ENCODE measurements at places on chromosomes 12 and 14.
A peak's percentile ranks its signal among the peaks of the same experiment; 100 is the strongest.

- DNase-seq: no peak
Measured at GRCh38 chr14:79915406-79915805, 295.9 kb downstream of the DIO2 start.

DNA sequence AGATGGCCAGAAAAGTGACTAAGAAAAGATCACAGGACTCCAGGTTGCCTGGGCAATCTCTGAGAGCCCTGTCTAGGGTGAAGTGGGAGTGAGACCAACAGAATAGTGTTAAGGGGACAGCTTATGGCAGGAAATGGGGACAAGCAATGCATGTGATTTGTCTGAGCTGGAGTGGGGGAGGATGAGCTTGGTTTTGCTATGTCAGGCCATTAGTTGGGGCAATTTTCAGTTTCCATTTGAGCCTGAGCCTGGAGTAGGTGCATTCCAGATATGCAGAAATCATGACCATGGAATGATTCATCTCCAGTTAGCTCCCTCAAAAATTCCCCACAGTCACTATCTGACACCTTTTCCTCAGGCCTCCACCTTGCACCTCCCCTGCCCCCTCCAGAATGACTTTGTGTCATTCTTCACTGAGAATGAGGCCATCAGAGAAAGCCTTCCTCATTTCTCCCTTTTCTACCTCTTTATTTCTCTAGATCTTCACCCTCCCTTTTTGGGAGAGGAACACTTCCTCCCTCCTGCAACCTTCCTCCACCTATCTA lies 150.9 kb upstream of the PLEKHG7 start:
- DNase-seq: peak; percentile 72

GRCh38 chr14:96135285-96135684 lies 69.4 kb upstream of the BDKRB2 start:
- DNase-seq: peak; percentile 59

DNA sequence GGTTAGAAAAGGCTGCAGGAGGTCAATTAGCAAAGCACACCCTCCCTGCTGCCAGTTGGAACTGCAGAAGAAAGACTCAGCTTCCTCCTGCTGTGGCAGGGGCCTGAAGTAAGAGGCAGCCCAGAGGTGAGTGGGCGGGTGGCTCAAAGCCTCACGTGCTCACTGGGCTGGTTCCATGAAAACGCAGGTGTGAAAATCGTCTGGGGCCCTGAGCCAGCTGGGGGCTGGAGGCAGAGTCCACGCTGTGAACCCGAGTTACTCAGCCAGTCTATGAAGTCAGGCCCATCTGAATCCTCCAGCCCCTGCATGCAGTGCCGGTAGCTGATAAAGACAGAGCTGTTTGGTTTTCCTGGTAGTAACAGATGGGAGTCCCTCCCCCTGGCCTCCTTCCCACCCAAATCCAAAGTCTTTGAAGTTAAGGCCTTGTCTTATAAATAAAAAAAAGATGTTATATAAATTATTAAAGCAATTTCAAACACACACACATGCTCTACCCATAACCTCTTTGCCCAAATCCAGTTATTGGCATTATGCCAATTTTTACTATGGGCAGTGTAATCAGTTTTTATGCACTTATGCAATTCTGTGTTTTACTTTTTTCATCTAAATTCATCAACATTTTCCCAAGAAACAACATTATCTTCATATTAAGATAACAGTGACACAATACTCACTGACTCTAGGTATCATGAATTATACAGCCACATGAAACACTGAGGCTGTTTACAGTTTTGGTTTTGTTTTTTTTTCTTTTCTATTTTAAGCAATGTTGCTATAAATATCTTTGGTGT lies 57.9 kb upstream of the PNMA1 start:
- peak; percentile 98 for DNase-seq

GRCh38 chr12:115259968-115260747 lies 576.2 kb upstream of the TBX3 start:
- peak; percentile 57 for DNase-seq

- no peak for DNase-seq
Measured at GRCh38 chr12:82754856-82755255, 68.2 kb downstream of the TMTC2 start.

- no peak for DNase-seq
Measured at GRCh38 chr12:90301561-90302133, 593.0 kb upstream of the ATP2B1 start.

- DNase-seq: no peak
Measured at GRCh38 chr14:45699471-45699870, 446.5 kb upstream of the MIS18BP1 start.

DNA sequence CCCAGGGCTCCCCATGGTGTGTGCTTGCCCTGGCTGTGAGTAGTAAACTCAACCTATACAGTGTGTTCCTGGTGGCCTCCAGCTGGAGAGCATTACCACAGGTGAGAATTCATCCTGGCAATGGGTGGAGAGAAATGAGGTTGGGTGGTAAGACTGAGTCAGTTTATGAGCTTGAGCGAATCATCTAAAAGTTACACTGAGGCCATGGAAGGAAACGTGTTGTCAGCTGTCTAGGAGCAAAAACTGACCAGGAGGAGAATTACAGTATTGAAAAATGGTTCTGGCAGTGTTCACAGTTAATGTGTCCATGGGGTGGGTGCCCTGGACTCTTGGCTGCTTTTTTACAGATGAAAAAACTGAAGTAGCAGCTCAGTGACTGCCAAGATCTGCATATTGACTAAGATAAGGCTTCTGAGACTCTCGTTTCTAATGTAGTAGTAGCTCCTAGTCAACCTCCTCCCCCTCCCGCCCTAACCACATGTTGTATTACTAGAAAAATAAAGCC lies 202.0 kb upstream of the AMIGO2 start:
- DNase-seq: no peak

- DNase-seq: no peak
Measured at GRCh38 chr14:65366802-65367565, 45.5 kb upstream of the FUT8 start.

DNA sequence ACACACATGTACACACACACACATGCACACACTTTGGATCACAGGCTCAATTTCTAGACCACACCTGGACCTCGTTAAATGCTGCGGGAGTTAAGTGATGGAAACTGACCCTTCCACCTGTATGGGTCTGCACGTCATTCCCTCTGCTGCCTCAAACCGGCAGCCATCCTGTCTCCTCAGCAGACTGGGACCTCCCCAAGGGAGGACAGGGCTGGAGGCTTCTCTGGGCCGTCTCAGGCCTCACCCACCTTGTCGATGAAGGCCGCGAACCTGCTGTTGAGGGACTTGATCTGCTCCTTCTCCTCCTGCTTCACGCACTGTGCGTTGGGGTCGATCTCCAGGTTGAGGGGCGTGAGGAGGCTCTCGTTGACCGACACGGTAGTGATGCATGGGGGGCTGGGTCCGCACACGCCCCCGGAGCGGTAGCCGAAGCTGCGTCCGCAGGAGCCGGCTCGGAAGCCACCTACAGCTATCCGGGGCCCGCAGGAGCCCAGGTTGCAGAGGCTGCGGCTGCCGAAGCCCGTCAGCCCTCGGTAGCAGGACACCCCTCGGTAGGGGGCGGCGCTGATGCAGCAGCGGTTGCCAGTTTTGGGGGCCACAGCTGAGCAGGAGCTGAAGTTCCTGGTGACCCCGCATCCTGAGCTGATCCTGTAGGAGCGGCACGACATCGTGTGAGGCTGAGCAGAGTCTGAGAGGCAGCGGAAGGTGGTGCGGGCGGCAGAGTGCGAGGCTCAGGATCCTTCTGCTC lies at the start of gene KRT85:
Gene KRT85 (minus strand): TSS at position 744 of the 748 bp plus-strand sequence. CDS start 76 bp downstream, at position 668.
- no peak for DNase-seq

GRCh38 chr14:29311983-29312382 lies 545.4 kb downstream of the FOXG1 start:
- no peak for DNase-seq

- peak; percentile 37 for DNase-seq
Measured at GRCh38 chr14:95408731-95409476, 89.2 kb upstream of the CLMN start.

GRCh38 chr12:77685901-77686300 lies 144.8 kb upstream of the NAV3 start:
- DNase-seq: no peak

DNA sequence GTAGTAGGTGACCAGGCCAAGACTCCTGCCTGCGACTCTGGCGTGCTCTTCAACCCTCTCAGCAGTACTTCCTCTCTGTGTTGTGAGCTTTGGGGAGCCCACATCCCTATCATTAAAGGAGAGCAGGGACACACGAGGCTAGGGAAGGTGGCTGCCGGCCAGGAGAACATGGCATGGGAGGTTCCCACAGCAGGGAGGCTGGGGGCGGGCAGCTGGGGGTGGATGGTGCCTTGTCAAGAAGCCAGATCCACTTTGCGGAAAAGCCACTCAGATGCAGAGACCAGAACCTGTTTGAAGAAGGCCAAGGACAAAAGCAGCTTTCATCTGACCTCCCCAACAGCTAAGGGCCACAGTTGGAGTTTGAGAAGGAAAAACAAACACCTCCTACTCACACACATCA lies 198.6 kb downstream of the BCL11B start:
- no peak for DNase-seq

- DNase-seq: no peak
Measured at GRCh38 chr12:48779869-48780268, 9.0 kb downstream of the ADCY6 start.

- DNase-seq: peak; percentile 66
Measured at GRCh38 chr14:91140672-91141071, 26.8 kb downstream of the DGLUCY start.

DNA sequence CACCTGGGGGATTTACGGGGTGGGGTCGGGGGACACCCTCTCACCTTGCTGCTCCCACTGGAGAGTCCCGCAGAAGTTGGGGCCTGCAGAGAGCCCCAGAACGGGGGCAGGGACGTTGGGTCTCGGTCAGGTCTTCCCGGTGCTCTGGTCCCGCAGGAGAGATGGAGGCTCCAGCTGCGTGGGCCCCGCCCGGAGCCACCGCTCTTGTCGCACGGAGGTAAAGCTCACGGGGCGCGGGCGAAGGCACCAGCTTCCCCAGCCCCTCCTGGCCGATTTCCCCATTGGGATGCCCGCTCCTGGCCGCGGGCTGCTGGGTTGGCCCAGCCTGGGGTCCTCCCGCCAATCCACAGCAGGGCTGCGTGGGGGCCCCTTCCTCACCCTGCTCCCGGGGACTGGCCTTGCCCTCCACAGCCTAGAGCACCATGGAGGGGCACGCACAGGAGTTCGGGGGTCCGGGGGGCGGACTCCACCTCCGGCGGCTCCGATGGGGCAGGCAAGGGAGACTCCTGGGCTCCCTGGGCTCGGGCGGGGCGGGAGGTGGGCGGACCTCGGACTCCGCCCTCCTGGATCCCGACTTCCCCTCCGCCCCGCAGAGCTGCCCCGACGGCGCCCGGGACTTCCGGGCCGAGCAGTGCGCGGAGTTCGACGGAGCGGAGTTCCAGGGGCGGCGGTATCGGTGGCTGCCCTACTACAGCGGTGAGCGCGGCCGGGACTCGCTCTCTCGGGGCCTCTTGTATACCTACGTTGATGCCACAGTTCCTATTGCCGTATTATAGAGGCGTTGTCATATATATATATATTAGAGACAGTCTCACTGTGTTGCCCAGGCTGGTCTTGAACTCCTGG lies 8.4 kb downstream of the PAPLN start:
- DNase-seq: peak; percentile 25

- no peak for DNase-seq
Measured at GRCh38 chr14:99475660-99476059, 5.0 kb downstream of the SETD3 start.

DNA sequence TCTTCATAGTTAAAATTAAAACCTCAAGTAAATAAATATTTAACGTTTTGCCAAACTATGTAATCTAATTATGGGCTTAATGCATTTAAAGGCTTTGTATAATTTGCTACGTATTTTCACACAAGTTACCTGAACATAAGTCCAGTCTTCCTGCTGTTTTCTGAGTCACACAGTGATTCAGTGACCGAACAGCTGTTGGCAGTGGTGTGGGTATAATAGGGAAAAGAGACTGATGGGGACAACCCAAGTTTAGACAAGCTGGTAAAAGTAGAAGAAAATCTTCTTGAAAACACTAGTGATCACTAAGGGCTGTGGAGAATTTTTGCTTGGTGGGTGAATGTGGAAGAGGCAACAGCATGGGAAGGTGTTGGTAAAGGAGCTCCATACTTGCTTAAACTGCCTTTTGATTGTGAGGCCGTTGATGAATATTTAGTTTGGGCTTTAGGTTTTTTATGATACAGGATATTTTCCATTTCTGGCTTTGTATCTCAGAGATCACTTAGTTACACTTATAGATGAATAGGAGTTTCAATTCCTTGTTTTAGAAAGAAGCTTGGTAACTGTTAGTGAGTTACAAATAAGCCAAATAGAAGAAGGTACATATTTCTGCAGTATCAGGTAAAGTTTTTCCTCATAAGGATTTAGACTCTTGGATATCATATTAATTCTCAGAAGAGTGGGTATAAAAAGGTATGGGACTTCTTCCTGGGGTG lies 23.9 kb downstream of the LRRK2 start:
- no peak for DNase-seq

- no peak for DNase-seq
Measured at GRCh38 chr12:58888131-58888783, 32.0 kb downstream of the LRIG3 start.

GRCh38 chr14:20429801-20430669 lies 5.9 kb downstream of the KLHL33 start:
- peak; percentile 24 for DNase-seq

DNA sequence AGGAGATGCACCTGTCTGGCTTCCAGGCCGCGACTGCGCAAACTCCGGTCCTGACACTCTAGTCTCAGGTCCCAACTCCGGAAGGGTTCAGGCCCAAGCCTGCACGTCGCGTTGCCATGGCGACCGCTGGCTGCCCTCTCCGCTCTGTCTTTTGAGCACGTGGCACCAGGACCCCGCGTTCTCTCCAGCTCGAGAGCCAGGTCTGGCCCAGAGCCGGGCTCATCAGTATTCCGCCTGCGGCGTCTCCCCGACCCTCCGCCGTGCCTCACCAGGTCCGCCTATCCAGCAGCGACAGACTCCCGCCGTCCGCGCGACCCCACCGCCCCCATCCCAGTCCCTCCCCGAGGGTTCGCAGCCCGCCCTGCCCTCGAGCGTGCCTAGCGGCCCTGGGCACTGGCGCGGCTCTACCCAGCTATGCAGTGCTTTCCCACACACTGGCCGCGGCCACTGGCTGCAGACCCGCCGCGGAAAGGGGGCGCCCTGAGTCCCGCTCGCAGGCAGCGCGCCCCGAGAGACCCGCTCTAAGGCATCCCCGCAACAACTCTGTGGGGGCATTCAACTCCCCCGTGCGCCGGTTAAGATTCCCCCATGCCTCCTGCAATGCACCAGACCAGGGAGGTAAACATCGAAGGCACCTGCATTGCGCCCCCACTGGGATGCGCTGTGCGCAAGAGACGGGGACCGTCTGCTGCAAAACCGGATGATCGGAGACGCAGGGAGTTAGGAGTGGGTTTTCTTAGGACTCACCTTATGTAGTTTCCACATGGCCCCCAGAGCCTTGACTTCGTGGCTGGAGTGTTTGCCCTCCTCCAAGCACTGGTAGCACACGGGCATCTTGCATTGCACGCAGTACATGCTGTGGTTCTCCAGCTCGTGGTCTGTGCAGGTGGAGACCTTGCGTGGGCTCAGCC lies 1.3 kb downstream of the TRIM9 start:
- DNase-seq: no peak

GRCh38 chr12:115079760-115080159 lies 395.8 kb upstream of the TBX3 start:
- DNase-seq: no peak

Data from small intestine (tissue), 16 donors.